ENCODE measurements at places on chromosomes 1 and 21.

GRCh38 chr21:41703857-41704501 is 62.9 kb downstream of the RIPK4 start:
- DNase-seq = no peak

DNA sequence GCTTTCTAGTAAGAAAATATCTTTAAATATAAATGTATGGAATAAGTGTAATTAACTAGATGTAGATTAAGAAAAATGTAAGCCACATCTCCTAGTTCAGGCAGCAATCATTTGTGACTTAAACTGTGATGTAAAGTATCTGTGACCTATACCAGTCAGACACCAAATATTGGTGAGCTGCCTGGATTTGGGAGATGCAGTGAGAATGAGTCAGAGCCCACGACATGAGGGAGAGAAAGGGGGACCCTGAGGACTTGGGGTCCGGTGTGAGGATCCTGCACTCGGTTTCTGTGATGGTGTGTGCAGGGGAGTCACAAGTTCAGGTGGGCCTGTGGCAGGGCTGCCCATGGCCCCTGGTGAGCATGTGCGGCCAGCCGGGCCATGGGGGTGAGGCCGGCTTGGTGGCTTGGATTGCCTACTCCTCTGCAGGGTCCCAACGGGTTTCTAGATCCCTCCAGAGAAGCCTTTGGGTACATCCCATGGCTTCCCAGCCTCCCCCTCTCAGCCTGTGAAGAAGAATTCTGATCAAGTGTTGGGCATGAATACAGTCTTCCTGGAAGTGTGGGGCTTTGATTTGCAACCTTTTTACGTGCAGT is 19.0 kb upstream of the ABCG1 start:
- DNase-seq = no peak

DNA sequence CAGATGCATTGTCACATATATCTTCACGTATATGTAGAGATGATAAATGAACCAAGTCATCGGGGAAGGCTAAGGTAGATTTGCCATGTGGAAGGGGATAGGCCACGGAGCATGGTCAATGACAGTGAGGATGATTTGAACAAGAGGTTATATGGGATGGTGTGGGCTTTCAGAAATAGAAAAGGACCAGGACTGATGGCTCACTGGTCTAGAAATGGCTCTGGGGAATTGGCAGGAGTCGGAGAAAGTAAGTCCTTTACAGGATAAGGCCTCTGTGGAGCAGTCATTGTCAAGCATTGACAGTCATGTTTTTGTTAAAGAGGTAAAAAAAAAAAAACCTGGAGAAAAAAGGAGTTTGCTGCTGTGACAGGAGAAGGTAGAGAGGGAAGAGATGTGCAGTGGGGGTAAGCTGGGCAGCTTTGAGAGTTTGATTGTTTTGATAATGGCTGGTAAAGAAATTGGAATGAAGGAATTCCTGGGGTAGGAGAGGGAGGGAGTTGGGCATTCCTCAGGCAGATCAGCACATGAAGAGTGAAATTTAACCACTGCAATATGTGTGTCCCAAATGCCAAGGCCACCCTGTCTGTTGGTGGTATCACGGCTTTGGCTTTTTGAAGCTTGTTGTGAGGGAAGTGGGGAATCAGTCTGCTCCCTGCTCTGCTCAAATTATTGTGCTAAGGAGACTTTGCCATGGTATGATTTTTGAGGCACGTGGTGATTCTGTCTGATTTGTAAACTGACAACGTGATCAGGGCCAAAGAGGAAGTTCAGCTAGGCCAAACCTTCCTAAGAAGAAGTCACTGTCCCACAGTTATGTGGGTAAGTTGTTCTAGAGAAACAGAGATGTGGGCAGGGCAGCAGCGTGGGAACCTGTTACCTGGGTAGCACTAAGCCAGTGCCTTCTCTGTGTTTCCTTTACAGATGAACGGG is 26.0 kb downstream of the MACF1 start:
- no peak for DNase-seq

DNA sequence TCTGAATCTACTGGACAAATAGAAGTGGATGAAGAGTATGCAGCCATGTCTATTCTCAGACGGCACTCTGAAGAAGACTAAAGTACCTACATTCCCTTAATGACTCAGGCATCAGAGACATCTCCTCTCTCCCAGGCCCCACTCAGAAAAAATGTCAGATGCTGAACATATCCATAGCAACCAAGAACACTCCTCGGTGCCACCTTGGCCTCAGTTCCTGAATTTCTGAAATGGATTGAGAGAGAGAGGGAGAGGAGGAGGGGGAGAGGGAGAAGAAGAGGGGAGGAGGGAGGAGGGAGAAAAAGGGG is 16.0 kb upstream of the OVAAL start:
- DNase-seq = no peak

- no peak for DNase-seq
These were observed 287.1 kb upstream of the AJAP1 start for GRCh38 chr1:4367230-4367777.

DNA sequence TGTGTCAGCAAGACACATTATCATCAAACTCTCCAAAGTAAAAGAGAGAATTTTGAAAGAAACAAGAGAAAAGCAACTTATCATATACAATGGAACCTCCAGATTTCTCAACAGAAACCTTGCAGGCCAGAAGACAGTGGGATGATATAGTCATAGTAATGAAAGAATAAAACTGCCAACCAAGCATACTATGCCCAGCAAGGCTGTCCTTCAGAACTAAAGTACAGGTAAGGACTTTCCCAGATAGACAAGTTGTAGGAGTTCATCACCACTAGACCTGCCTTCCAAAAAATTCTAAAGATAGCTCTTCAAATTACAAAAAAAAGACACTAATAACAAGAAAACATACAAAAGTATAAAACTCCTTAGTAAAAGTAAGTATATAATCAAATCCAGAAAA is 33.2 kb upstream of the FOXD3 start:
- no peak for DNase-seq

DNA sequence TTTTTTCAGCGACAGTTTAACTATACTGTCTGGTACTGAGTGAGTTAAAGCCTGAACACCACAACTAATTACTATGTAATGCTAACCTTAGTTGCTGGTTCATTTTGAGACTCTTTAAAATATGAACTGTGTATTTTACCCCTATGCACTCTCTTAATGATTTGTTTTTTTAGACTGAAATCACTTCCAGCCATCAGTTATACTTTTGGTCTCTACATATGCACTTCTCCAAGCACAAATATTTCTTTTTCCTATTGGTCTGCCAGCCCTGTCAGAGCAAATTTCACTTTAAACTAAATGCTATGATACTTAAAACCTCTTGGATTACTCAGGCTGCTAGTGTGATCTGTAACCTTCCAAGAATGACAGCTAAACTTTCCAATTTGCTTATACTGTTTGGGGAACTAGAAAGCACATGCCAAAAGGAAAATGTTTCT is 38.1 kb upstream of the SCYL3 start:
- no peak for DNase-seq

DNA sequence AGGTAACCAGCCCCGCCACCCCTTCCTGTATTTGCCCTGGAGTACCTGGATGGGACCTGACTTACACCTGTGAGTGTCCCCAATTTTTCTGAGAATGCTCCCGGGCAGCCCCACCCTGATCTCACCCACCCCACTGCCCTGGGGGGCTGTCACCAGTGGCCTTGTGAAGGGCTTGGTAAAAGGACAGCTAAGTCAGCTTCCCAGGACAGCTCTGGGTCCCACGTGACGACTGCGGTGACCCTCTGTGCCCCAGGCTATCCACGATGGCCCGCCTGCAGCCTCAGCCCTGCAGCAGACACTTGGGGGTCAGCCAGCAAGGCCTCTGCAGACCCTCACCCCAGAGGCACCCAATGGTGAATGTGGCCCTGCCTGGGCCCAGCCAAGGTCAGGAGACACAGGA is 5.6 kb downstream of the SRM start:
- no peak for DNase-seq

GRCh38 chr21:36430841-36431240 is 45.6 kb downstream of the CHAF1B start:
- no peak for DNase-seq

- no peak for DNase-seq
These were observed at the start of gene KRTAP10-8 for GRCh38 chr21:44612029-44612486. KRTAP10-8 (plus strand) TSS chr21:44612079; CDS start chr21:44612101, 22 bp downstream.

DNA sequence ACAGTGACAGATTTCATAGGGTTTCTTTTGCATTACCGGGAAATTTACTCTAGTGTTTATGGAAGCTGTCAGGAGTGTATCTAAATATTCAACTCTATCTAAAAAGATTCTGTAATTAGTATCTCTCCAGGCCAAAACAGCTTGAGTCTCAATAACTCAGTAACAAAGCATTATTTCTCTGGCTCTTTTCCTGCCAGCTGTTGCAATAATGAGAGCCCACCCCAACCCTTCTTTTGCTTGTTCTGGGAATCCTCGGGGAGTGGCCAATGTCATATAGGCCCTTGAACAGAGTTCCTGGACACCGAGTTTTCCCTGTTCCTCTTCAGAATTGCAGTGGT is 120.1 kb upstream of the SGIP1 start:
- no peak for DNase-seq

DNA sequence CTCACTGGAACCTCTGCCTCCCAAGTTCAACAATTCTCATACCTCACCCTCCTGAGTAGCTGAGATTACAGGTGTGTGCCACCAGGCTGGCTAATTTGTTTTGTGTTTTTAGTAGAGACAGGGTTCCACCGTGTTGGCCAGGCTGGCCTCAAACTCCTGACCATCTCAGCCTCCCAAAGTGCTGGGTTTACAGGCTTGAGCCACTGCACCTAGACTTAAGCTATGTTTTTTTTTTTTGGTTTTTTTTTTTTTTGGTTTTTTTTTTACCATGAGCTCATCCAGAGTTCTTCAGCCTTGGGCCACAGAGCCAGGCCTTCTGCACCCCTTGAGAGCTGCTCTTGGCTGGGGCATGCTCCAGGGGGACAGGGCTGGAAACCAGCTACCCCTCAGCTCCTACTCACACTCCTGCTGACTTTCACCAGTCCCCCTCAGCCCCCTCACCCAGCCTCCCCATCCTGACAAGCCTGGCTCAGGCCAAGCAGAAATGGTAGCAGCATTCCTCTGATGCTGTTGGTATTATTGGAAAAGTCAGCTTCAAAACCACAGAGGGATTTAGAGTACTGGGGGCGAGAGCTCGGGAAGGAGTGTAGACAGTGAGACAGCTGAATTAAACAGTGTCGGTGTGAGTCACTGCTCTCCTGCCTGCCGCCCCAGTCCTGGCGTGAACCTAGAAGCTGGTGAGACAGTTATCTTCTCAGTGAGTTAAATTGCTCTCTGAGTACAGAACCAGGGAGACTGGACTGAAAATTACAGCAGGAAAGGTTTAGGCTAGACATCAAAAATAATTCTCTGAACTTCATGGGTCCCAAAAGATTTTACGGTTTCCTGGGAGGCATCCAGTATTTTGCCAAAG is 63.7 kb downstream of the NAV1 start:
- DNase-seq = no peak

DNA sequence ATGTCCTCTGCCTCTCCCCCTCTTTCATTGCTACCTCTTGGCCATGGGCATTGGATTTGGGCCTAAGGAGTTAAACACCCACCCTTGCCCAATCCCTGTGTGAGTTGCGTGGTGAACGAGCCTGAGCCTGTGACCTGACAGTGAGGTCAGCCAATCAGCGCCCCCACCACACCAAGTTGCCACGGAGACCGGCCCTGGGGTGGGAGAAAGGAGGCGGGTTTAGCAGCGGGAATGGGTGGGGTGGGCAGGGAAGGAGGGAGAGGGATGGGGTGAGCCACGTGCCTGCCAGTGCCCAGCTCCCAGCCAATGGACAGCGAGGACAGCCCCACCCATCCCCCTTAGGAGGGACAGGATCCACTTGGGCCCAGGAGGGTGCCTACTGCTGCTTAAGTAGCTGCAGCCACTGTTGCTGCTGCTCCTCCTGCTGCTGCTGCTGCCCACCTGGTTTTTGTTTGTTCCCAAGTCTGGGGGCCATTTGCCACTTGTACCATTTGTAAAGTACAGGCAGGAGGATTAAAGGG is 9.5 kb downstream of the ZBTB7B start:
- no peak for DNase-seq

GRCh38 chr1:205811660-205812059 is 1.3 kb downstream of the SLC41A1 start:
- no peak for DNase-seq

GRCh38 chr1:46615735-46616134 is 876 bp downstream of the MOB3C start:
- DNase-seq = no peak

DNA sequence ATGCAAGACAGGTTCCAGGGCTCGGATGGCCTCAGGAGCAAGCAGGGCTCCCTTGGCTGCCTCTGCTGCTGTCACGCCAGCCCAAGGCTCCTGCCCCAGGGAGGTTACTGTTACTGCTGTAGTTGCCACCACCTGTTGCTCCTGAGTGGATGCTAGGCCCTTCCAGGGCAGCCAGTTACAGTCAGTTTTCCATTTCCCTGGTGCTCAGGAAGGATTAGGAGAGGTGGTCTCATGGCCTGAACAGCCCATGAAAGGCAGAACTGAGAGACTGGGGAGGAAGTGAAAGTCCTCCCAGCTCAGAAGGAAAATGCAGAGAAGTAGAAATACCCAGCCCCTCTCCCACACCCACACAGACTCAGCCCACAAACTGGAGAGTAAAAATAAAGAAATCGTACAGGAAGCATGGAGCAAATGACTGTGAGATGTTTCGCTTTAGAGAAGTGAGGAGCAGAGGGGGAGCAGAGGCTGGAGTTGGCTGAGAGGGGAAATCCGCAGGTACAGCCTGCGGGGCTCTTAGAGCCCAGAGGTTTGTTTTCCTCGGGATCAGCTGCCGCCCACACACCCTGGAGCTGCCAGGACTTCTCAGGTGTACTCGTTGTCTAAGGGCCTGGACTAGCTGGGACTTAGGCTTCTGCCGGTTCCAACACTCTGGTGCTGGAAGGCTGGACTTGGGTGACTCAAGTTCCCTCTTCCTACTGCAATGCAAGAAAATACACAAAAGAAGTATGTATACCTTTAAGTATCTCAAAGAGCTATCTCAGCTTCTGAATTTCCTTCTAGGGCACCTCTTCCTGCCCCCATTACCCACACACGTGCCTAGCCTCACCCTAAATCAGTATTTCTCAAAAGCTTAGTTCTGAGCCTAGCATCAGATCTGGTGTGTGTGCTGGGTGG is 2.3 kb downstream of the IL6R start:
- DNase-seq = no peak

DNA sequence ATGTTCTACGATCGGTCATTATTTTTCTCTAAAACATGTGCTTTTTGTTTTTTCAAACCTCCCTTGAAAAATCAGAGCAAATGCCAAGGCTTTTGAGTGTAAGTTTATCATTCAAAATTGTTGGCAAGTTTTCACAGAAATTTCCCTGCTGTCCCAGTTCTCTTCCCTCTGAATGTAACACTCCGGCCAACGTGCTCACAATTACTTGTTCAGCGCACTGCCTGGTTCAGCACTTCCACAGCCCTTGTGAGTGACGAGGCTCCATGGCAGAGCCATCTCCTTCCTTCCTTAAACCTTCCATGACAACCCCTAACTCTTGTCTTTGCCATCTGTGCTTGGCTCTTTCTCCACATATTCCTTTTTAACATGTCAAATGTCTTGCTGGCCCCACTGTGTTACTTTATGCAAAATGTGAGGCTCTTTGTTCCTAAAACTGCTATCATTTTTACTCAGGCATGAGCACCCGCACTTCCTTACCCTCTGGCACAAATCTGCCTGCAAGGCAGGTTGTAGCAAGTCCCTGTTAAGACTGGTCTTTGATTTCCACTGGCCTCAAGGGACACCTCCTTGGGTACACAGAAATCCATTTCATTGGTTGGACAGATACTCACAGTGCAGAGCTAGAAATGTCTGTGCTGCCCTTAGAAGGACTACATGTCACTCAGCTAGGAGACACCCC is 142.8 kb downstream of the HUNK start:
- no peak for DNase-seq

GRCh38 chr1:64318428-64318827 is 115.0 kb downstream of the UBE2U start:
- DNase-seq = no peak
